IPS DF 6.9 (cell line): ENCODE measurements at places on chromosomes 1 and 21.

DNA sequence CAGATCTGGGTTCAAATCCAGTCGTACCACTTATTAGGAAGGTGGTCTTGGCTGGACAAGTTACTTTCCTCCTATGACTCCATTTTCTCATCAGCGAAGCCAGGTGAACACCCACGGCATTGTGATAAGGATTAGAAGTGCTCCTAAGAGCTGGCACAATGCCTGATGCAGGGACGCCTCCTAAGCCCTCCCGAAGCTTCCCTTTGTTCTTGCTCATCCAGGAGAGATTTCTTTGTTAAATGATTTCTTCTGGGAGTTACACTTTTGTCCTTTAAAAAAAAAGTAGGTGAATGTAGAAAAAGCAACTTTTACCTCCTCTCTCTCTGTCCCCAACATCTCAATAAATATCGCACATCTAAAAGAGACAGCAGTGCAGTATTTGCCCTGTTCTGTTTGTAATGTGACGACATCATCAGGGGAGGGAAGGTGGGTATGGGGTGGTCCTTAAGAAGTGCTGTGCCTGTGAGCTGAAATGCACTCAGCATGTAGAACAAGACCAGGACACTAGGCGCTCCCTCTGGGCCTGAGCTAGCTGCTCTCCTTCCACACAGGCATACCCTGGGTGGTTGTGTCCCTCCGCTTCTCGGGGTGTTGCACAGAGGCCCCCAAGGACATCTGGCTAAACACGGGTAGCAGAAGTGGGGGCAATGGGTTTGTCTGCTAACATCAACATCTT, 43.9 kb downstream of the SUSD4 start:
- no peak for DNase-seq

DNA sequence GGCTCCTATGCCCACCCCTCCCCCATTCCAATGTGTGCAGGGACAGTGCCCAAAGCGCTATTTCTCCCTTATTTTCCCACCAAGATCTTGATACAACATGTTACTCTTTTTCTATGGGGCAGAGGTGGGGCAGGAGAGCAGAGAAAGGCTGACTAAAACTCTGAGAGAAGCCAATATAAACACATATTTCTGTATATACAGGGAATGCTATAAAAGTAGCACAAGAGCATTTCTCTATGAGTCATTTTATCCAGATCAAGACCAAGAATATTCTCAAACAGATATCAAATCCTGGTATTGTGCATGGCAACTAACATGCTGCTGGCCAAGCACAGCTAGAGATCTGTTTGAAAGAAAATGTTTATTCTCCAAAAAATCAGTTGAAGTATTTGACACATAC, 7.3 kb downstream of the WDR26 start:
- DNase-seq: no peak

- DNase-seq: no peak
Observed at GRCh38 chr1:31830511-31830910, 14.7 kb upstream of the SPOCD1 start.

DNA sequence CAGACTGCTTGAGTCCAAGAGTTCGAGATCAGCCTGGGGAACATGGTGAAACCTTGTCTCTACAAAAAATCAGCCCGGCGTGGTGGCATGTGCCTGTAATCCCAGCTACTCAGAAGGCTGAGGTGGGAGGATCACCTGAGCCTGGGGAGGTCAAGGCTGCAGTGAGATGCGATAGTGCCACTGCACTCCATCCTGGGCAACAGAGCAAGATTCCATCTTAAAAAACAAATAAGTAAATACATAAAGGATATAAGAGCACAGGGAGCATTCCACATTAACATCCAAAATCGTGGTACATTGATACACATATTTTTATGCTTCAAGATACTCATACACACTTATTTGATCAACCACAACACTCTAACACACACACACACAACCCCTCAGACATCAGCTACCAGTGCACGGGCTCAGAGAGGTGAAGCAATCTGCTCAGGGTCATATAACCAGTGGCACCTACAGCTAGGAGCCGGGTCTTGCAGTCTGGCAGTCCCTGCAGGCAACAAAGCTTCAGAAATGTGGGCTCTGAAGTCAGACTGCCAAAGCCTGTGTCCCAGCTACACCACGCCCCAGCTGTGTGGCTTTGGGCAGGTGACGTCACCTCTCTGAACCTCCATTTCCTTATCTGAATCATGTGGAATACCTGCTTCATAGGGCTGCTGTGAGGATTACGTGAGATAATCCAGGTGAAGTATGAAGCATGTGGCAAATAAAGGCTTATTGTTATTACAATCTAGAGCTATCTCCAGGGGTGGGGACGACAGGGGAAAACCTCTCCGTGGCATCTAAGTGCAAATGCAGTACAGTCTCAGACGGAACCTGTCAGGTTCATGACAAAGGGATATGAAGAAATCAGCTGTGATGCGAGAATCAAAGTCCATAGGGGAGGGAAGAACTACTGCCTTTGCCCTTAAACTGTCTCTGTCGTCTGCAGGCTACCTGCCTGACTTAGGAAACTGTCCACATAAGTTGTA, 4.8 kb upstream of the CRYBG2 start:
- no peak for DNase-seq

DNA sequence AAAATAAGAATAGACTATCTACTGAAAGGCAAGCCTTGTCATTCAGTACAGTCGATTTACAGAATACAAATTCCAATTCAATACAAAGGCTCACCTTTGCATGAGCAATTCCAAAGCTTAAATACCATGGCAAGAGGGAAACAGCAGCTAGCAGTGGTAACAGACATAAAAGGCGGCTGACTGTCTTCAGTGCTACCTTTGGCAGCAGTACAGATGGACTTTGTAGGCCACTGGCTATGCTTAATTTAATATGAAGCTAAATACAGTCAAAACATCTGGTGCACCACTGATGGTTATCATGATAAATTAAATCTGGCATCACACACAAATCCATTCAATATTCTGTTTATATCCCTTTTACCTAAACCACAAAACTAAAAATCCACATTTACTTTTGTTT, 62.4 kb downstream of the RERE start:
- DNase-seq: no peak

DNA sequence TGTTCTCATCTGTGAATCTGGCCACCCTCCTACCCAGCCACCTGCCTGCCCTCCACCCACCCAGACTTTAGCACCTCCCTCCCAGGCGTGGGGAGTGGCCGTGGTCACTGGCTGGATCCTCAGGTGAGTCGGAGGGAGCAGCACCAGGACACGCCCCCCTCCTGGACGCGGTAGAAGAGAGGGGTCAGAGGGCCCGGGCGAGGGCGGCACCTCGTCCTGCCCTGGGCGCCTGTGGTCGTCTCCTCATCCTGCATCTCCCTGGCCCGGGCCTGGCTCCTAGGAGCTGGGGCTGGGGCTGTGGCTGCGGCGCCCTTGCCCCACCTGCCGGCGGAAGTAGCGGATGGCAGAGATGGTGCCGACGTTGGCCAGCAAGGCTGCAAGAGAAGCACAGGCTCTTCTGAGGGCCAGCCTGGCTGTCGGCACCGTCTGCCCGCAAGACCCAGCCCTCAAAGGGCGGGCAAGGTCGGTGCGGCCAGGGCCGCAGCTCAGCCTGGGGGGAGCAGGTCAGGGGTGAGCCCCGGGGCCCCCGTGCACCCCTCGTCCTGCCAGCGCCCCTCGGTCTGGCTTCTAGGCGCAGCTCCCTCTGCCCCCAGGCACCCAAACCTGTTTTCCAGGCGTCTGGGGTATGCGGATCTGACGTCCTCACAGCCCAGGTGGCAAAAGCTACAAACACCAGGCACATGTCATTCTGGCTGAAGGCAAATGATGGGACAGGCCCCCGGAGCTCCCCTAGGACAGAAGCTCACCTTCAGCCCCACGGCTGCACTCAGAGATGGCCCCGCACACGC, 5.8 kb downstream of the PERM1 start:
- DNase-seq: no peak

DNA sequence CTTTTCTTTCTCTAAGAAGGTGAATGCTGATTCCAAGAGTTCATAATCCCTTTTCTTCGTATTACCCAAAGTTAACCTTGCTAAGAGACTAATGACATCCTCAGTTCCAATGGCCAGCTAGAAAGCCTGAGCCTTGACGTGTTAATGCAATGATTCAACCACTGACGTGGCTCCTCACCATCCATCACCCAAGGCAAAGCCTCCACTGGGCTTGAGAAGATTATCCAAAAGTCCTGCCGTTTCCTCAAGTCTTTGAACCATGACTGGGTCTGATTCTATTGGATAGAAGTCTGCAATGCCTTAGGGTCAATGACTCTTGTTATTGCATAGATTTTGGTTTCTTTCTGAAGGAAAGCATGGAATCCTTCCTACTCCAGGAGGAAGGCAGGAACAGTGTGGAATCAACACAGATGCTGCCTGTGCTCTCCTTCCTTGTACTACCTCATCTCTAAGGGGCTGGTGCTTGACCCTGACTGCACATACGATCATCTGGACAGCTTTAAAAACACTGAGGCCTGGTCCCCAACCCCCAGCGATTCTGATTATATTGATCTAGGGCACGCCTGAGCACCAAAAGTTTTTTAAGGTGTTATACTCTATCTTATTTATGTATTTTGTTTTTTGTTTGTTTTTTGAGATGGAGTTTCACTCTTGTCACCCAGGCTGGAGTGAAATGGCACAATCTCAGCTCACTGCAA, 69.3 kb upstream of the ANGPTL1 start:
- no peak for DNase-seq

- no peak for DNase-seq
Observed at GRCh38 chr1:198556971-198557370, 16.5 kb upstream of the ATP6V1G3 start.

- DNase-seq: no peak
Observed at GRCh38 chr1:12340544-12340930, 110.7 kb downstream of the VPS13D start.

GRCh38 chr1:81237473-81238089, 563.2 kb upstream of the ADGRL2 start:
- no peak for DNase-seq

DNA sequence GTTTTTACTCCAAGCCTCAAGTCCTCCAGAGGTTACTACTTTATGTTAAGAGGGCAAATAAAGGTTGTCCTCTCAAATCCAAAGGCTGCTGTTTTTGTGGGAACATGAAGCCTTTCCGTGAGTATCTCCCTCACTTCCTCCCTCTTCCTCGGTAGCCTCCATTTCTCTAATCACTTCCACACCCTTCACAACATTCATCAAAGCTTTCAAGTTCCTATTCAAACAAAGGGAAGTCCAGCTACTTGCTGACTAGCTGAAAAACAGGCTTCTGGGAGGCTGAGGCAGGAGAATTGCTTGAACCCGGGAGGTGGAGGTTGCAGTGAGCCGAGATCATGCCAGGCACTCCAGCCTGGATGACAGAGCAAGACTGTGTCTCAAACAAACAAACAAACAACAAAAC, 6.6 kb upstream of the CD48 start:
- DNase-seq: no peak

DNA sequence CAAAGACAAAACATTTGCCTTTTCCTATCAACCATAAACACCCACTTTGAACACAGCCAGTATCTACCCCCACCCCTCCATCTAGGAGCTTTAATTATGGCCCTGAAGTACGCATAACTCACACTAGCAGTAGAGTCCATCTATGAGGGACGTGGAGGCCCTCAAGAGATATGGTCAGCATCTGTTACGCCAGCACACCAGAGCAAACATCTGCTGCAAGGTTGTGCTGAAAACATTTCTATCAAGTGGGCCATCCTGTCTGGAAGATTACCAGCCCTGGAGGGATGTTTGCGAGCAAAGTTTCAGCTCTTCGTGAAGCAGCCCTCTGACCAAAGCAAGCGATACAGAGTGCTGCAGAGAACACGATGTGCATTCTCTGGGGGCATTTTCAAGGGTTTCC, 74.6 kb downstream of the SLC45A1 start:
- DNase-seq: no peak

DNA sequence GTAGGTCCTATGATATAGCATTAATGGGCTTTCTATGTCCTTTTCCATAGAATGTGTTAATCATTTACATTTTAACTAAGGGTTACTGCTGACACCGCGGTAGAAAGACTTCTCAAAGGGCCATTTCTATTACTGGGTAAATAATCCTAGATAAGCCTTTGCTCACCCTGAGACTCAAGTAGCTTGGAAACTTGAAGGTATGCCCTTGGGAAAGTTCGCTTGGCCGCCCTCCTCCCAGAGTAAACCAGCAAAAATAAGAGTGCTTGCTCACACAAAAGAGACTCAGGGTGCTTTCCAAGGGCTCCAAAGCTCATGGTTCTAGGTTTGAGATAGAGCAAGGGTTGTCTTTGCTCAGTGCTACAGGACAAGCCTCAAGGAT, 85.8 kb upstream of the TMPRSS2 start:
- no peak for DNase-seq

GRCh38 chr1:147210987-147211386, 14.2 kb downstream of the FMO5 start:
- no peak for DNase-seq

DNA sequence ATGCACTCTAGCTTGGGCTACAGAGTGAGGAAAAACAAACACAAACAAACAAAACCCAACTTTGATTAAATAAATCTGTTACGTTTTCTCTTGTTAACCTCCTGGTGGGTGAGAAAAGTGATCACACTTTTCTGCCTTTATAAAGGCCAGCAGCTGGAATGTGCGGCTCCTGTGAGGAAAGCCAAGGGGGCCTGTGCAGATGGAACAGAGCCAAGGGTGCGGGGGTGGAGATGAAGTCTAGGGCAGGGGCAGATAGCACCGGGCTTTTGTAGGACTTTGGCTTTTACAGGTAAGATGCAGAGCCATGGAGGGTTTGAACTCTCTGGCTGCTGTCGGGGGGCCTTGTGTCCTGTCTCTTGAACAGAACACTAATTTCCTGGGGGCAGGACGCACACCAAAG, 40.7 kb upstream of the GPR37L1 start:
- DNase-seq: no peak

GRCh38 chr1:183466781-183467180, 5.5 kb upstream of the SMG7 start:
- no peak for DNase-seq

- DNase-seq: no peak
Observed at GRCh38 chr1:46394108-46394871, at the start of gene FAAH. FAAH (plus strand) TSS chr1:46394317; CDS start chr1:46394349, 32 bp downstream.

- DNase-seq: no peak
Observed at GRCh38 chr1:150168960-150169601, 19.4 kb downstream of the PLEKHO1 start.

- no peak for DNase-seq
Observed at GRCh38 chr1:183544598-183545297, 45.5 kb downstream of the NCF2 start.

GRCh38 chr1:56931211-56931610, 34.6 kb downstream of the C8B start:
- no peak for DNase-seq

- no peak for DNase-seq
Observed at GRCh38 chr21:27953340-27954045, 986.6 kb upstream of the ADAMTS5 start.

DNA sequence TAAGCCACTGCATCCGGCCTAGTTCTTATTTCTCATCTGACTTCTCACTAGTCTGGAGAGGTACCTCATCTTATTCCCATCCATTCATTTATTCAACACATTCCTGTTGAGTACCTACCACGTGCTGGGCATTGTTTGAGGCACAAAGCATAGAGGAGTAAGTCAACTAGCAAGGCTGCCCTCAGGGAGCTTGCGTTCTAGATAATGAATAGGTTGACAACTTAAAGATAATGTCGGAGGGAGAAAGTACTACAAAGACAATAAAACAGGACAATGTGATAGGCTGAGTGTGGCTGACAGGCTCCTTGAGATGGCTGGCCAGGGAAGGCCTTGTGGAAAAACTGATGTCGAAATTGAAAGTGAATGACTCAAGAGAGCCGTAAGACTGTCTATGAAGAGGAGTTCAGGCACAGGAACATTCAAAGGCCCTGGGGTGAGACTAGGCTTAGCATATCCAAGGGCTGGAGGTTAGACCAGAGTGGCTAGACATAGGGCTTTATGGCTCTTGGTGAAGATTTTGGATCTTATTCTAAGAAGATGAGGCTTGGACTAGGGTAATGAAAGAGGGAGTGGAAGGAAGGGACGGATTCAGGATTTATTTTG, 18.3 kb downstream of the SPATA21 start:
- no peak for DNase-seq
